ENCODE measurements at places on chromosomes 2 and 18. TPM values are rescaled to one million over a fixed set of nuclear protein-coding genes. Genes with fewer than 3 reads are reported as not detected.
A peak's percentile ranks its signal among the peaks of the same experiment; 100 is the strongest.

GRCh38 chr2:194203898-194204297, 1453.1 kb upstream of the SLC39A10 start:
- DNase-seq = no peak

The LONRF2 gene
- total RNA-seq = 0.37 TPM

DNA sequence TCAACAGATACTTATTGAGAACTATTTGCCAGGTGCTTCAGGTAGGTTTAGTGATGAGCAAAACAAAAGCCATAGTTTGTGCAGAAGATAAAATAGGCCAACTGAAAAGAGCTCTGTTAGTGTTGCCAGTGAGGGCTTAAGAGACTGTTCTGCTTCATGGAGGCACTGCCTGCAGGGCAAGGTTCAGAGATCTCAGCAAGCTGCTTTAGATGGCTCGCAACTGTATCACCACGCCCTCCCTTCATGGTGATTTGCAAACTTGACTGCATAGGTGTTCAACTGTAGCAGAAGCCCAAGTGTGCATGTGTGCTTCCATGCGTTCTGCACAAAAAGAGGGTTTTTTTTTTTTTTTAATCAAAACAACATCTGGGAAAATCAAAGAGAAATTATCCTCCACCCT, 84.5 kb downstream of the RAPH1 start:
- no peak for DNase-seq

The ZNF396 gene
- 2.2 TPM for total RNA-seq

GRCh38 chr2:233938676-233939370, 21.6 kb downstream of the TRPM8 start:
- DNase-seq = no peak

DNA sequence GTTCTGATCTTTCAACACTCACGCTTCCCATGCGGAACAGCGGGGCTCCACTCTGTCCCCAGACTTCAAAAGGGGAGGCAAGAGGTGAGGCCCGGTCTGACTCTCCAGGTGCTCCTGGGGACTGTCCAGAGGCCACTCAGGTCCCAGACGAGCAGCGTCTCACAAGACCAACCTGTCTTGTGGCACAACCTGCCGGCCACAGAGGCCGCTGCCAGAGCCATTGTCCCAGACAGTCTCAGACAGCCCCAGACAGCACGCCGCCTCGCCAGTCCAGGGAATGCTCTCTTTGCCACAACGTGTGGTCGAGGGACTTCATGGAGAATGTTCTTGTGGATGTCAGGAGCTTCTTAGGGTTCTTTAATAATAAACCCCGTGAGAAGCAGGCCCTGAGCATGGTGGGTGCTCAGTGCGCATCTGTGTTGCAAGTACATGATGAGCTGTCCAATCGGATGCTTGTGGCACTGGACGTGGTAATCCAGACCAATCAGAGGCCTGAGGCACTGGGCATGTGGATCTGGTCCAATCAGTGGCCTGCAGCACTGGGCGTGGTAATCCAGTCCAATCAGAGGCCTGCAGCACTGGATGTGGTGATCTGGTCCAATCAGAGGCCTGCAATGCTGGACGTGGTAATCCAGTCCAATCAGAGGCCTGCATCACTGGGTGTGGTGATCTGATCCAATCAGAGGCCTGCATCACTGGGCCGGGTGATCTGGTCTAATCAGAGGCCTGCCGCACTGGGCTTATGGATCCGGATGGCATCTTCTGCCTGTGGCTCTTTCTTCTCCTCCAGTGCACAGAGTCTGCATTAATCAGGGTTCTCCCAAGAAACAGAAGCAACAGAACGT, 76.4 kb downstream of the TMEM18 start:
- no peak for DNase-seq

DNA sequence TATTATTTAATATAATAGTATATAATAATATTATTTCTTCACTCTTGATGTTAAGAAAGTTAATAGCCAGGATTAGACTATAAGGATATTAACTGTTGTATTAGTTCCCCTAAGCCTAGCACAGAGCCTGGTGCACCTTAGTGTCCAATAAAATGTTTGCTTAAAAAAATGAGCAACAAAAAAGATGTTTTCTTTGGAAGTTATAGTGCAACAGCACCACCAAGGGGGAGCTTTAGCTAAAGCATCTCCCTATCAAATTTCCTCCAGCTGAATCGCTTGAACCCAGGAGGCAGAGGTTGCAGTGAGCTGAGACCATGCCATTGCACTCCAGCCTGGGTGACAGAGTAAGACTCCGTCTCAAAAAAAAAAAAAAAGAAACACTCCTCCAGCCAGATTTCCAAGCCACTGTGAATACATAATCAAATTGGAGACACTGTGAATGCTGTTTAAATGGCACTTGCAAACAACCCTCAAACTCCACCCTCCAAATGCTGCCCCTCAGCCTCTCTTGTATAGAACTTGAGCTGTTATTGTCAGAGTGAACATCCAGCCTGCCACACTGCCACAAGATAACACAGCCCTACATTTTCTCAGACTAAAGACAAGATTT, 221.9 kb downstream of the DYM start:
- DNase-seq = peak; percentile 57

The PTPRM gene
- total RNA-seq = 18.6 TPM
